RPMI7951 (cell line): ENCODE measurements at places on chromosomes 4 and X. TPM values are rescaled to one million over a fixed set of nuclear protein-coding genes. Genes with fewer than 3 reads are reported as not detected.

- DNase-seq = peak; percentile 37
These were observed 123.6 kb downstream of the SH3RF1 start for GRCh38 chr4:169147191-169147590.

DNA sequence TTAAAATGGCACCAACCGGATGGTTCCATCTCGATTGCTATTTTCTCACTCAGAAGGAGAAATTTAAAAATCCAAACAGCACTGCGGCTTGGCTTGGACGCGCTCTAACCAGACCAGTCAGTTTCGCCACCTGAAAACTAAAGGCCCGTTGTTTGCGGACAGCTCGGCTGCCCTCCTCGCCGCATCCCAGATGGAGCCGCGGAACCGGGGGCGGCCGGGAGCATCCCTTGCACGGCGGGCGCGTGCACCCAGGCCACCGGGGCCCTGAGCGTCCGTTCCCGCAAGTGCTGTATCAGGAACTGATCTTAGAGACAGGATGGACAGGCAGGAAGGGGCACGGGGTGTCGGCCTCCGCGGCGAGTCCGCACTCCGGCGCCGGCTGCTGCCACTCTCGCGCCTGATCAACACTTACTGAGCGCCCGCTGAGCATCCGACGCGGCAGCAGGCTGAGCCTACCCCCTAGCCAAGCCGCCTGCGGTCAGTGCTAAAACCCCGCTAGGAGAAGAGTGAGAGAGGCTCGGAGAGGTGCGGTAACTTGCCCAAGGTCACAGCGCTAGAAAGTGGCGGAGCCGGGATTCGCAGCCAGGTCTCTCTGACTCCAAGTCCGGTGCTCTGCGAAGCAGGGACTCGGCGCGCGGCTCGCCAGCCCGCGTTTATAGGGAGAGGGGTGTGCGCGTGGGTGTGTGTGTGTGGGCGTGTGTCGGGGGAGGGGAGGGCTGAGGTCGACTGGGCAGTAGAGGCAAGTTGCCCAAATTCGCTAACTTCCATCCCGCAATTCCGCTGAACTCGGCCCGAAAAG lies at the start of gene CITED1:
Gene CITED1 (minus strand): TSS at position 629 of the 799 bp plus-strand sequence. CDS start 3,045 bp downstream, outside the sequence.
- DNase-seq = no peak

The UGT2B10 gene
- not detected in 2 replicates for total RNA-seq

The MAGEC1 gene
- under 0.01 and 0.10 TPM in 2 replicates for total RNA-seq

The EIF1AX gene
- 60.5 and 70.7 TPM in 2 replicates for total RNA-seq
